ENCODE measurements at places on chromosomes 2 and 18. TPM values are rescaled to one million over a fixed set of nuclear protein-coding genes. Genes with fewer than 3 reads are reported as not detected.
A peak's percentile ranks its signal among the peaks of the same experiment; 100 is the strongest.

Gene CRIM1
- total RNA-seq = 113 TPM

GRCh38 chr2:33927756-33928155, 328.7 kb upstream of the FAM98A start:
- no peak for DNase-seq

Gene POMC
- 23.3 TPM for total RNA-seq

GRCh38 chr2:233003658-233004555, 9.1 kb downstream of the NGEF start:
- DNase-seq = peak; percentile 75

Gene CIDEA
- 27.2 TPM for total RNA-seq

DNA sequence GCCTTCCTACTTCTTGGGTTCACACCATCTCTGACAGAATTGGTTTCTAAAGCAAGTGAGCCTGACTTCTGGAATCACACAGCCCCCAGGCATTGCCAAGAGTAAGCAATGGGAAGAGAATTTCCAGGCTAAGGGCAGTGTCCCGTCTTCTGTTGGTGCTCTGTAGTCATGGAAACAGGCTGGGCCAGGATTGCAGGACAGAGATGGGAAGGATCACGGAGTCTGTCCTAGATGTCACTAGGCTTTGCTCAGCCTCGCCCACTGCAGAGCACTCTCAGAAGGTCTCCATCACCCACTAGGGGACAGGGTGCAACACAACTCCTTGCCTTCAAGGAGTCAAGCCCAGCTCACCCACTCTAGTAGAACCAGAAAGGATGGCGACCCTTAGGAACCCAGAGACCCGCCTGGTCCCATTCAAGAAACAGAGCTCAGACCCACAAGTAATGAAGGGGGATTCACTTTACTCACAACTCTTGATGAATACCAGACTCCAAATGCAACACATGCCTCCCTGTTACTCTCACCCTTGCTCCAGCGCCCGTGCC, 48.6 kb upstream of the TEX51 start:
- DNase-seq = no peak

Gene PRSS56
- not detected for total RNA-seq

Data from lower leg skin (tissue), 4 donors.